ENCODE measurements at places on chromosomes 11 and 22. TPM values are rescaled to one million over a fixed set of nuclear protein-coding genes. Genes with fewer than 3 reads are reported as not detected.

GRCh38 chr22:23700706-23701105 lies 9.9 kb downstream of the RGL4 start:
- H3K36me3 ChIP-seq = peaks cover 55% of the 10 kb centered on the region
- DNase-seq = no peak
- H3K4me3 ChIP-seq = no peak overlapping the region
- no peak overlapping the region for H3K27ac ChIP-seq
- no peaks in the 10 kb centered on the region for H3K4me1 ChIP-seq

DNA sequence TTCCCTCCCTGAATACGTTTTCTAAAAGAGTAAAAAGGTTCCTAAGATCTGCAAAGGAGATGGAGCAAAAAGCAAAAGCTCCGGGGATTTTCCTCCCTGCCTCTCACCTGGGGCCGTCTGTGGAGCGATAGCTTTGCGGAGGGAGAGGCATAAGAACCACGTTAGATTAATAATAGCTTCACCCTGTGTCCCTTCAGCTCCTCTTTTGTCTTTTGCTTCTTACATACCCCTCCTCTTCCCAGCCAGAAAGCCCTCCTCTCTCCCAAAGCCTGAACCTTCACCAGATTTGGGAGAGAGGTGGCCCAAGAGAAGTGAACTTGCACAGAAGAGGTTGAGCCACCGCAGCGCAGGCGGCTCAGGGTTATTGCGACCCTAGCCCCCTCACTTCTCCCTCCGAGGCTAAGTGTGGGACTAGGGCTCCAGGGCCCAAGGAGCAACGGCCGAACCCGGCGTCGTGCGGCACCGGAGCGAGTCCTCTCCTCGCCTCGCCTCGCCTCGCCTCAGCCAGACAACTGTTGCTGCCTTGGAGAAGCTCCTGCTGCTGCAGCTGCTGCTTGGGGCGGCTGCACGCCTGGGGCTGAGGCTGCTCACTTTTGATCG lies 97.6 kb upstream of the HSD17B12 start:
- no peaks in the 10 kb centered on the region for H3K36me3 ChIP-seq
- H3K27me3 ChIP-seq = peaks cover 50% of the 10 kb centered on the region
- peak overlapping the region; percentile 92 for H3K4me3 ChIP-seq
- DNase-seq = peak; percentile 57
- H3K27ac ChIP-seq = no peak overlapping the region

DNA sequence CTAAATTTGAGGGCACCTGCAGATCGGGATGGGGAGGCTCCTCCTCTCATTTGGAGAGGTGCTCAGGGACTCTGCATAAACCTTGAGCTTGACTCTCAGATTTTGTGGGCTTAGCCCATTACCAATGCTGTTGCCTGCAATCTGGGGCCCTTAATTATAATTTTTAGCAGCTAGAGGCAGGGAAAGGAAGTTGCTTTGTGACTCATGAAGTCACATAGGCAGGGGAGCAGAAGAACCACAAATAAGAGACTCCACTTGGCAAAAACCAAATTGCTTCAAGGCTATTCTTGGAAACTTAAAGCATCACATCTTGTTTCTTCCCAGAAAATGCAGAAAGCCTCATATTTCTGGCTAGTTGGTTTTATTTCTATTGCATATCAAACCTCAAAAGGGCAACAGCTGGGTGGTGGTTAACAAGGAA lies 46.9 kb downstream of the MICAL2 start:
- H3K36me3 ChIP-seq = no peaks in the 10 kb centered on the region
- H3K4me1 ChIP-seq = no peaks in the 10 kb centered on the region
- H3K27me3 ChIP-seq = no peaks in the 10 kb centered on the region
- H3K27ac ChIP-seq = no peak overlapping the region
- no peak for DNase-seq

The TRIM6 gene
- 14.1 TPM for total RNA-seq

The GAL gene
- total RNA-seq = 65.2 TPM

The CARNS1 gene
- 1.1 TPM for total RNA-seq

The TMEM191B gene
- total RNA-seq = 4.7 TPM
